Sciatic nerve (tissue), 2 donors: ENCODE measurements at places on chromosomes 7 and 10.

DNA sequence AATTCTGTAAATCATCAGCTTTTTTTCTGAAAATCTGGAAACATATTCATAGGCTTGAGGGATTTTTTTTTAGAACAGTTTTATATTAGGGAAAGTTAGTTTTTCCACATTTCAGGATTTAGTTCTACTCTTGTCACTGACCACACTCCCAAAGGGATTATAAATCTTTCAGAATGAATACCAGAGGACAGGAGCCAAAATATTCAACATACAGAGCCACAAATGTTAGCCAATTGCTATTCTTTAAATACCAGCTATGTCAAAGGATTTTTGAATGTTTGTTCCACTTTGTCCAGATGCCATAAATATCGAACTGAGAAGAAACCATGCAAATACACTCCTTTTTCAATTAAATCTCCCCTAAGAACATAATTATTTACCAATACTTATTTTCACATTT is 50.7 kb downstream of the ODAD2 start:
- no peak for DNase-seq

GRCh38 chr7:14604606-14605005 is 297.9 kb downstream of the DGKB start:
- DNase-seq, result no peak

- DNase-seq, result peak; percentile 67
Measured at GRCh38 chr7:7183061-7183837, 905 bp downstream of the C1GALT1 start.

GRCh38 chr7:114522081-114522480 is 107.5 kb downstream of the FOXP2 start:
- no peak for DNase-seq

GRCh38 chr10:1151076-1152033 is 95.2 kb downstream of the WDR37 start:
- no peak for DNase-seq

DNA sequence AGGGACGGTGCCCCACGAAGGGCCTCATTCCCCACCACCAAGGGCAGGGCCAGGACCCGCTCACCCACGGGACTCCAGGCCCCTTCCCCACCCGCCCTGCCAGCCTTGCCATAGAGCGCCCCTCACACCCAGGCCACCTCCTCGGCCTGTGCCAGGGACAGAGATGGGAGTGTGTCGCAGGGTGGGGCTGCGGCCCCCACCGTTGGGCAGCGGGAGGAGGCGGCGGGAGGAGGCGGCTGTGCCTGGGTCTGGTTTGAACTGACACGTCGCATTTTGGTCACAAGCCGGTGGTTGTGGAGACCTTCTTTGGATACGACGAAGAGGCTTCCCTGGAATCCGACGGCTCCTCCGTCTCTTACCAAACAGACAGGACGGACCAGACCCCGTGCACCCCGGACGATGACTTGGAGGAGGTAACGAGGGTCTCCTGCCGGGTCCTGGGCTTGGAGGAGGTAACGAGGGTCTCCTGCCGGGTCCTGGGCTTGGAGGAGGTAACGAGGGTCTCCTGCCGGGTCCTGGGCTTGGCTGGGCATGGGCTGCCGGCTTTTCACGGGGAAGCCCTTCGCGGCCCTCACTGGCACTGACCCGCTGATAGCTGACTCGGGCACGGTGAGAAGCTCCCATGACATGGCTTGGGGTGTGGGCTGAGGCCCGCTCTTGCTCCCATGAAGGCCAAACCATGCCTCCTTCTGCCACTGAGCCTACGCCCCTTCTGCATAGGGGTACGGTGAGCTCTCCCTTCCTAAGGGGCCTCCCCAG is 46.4 kb upstream of the DPYSL4 start:
- DNase-seq, result no peak
